ENCODE measurements at places on chromosomes 3 and 15.

GRCh38 chr3:68162644-68163043 lies 508.2 kb upstream of the SUCLG2 start:
- no peak for DNase-seq

GRCh38 chr15:69976366-69976994 lies 121.2 kb downstream of the TLE3 start:
- peak; percentile 57 for DNase-seq

DNA sequence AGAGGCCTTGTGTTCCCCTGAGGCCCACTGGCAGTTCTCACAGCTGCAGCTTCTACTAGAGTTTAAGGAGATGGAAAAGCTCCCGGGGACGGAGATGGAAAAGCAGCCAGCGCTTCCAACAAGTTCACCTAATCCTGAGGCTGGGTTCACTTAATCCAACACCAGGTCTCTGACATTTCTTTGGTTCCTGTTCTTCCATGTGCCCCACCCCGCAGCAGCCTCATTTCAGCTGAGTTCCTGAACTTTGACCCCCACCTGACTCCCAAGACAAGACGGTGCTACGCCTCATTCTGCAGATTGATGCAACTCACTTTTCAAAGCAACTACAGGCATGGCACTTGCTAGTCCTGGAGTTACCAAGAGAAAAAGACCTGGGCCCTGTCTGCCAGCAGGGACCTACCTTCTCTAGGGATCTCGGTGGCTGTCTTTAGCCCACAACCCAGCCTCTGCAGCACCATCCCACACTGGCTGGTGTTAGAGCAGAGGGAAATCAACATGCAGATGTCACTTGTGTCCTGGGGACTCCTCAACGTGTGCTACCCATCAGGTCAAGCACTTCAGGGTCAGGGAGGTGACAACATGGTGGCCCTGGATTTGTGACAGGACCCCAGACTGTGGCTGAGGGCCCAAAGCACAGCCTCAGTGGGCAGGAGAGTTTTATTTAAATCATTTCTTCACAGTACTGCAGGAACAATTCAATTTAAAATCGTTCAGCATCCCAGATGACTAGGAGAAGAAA lies 406.1 kb downstream of the VPS13C start:
- no peak for DNase-seq

GRCh38 chr3:192060160-192060781 lies 599.3 kb downstream of the PYDC2 start:
- peak; percentile 94 for DNase-seq

- peak; percentile 69 for DNase-seq
Measured at GRCh38 chr15:47293466-47294162, 423.7 kb upstream of the SEMA6D start.

- no peak for DNase-seq
Measured at GRCh38 chr3:55540579-55540978, 53.5 kb upstream of the WNT5A start.

DNA sequence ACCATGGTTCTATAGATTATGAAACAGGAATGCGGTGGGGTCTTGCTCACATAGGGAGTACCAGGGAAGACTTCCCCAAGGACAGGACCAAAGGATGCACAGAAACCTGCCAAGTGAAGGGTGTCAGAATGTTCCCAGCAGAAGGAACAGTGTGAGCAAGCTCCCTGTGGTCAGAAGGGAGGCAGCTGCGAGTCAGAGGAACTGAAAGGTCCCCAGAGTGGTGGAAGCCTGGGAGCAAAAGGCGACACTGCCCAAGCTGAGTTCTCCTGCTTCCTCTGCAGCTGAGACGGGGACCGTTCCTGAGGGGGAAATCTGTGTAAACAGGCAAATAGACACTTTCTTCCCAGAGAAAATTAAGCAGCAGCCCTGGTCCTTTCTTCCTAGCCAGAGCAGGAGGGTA lies 14.2 kb upstream of the SLC6A6 start:
- DNase-seq = no peak

DNA sequence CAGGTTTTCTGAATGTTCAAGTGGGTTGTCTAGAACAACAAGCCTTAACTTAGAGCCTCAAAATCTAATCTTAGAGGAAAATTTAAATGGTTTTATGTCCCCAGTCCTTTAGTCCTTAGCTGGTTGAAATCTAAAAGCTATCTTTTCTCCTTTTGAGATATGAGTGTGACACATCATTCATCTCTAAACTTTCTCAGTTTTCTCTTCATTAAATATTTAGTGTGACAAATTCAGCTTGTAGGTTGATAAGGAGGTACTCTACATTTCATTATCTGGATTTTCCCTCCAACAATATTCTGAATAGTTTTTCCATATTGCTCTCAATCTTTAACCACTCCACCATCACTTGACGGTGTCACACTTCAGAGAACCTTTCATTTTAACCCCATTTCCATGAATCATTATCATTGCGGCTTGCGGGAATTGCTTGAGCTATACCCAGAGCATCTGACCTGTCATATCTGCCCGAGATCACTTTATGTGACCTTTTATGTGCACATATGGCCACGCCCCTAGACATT lies 16.1 kb upstream of the ATP8B4 start:
- no peak for DNase-seq

DNA sequence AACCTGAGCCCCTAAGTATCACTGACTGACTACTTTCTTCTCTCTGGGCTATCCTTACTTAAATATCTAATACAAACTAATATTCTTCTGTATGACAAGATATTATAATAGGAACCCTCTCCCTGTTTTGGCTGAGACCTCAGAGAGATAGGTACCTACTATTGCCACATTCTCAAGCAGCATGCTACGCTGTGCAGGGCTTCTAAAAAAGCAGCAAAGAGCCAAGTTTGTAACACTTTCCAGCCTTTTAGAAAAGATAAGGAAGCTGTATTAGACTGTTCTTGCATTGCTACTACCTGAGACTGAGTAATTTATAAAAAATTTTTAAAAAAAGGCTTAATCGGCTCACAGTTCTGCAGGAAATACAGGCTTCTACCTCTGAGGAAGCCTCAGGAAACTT lies 126.8 kb upstream of the ABI3BP start:
- no peak for DNase-seq

GRCh38 chr15:91148243-91148642 lies 48.2 kb downstream of the SV2B start:
- DNase-seq = no peak
